HFFc6 (cell line): ENCODE measurements at places on chromosomes 3 and 15. TPM values are rescaled to one million over a fixed set of nuclear protein-coding genes. Genes with fewer than 3 reads are reported as not detected.
A peak's percentile ranks its signal among the peaks of the same experiment; 100 is the strongest.

NECTIN3 gene
- 56.8 to 92.4 TPM (median 64.4 TPM) in 3 replicates for total RNA-seq

ZKSCAN7 gene
- 0.56 to 1.3 TPM (median 1.1 TPM) in 3 replicates for total RNA-seq

LMAN1L gene
- not detected in 2 replicates for total RNA-seq

RPL4 gene
- 2,871 and 2,887 TPM in 2 replicates for total RNA-seq

KLHL6 gene
- not detected in 2 replicates for total RNA-seq

NEK11 gene
- total RNA-seq, result 2.5 to 3.8 TPM (median 3.3 TPM) in 3 replicates

GRCh38 chr3:148856384-148856783 is 8.7 kb upstream of the CPA3 start:
- H3K4me1 ChIP-seq, result no peaks in the 10 kb centered on the region
- H3K27me3 ChIP-seq, result peaks cover 6% of the 10 kb centered on the region
- H3K4me3 ChIP-seq, result no peak overlapping the region
- no peaks in the 10 kb centered on the region for H3K36me3 ChIP-seq
- DNase-seq, result no peak

DNA sequence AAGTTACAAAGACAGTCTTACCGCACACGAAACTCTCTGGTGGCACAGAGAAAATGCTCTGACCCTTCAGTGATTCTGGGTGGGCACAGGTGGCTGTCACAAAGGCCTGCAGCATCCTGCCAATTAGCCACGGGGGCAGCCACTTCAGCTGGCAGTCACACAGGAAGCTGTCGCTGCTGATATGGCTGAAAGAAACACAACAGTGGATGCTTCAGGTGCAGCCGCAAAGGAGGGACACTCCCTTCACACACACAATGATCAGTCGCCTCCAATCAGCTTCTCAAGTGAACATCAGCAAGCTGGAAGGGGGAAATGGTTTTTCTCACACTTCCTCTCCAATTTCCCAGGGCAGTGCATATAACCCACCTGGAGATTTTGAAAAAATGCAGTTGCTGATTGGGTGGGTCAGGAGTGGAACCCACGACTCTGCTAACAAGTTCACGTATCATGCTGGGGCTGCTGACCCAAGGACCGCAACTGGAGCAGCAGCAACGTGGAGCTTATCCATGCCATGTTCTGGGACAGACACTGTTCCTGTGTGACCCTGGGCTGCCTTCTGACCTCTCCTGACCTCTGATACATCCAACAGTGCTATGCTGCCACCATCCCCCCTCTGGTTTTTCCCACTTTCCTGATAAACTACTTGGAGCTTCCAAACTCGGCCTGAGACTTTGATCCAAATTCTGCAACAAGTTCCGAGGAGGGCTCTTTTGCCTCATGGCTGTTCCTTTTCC is 106.6 kb downstream of the LRIG1 start:
- H3K4me1 ChIP-seq, result peaks cover 12% of the 10 kb centered on the region
- no peak for DNase-seq

GRCh38 chr15:85906640-85907039 is 111.9 kb upstream of the KLHL25 start:
- no peak overlapping the region for H3K27ac ChIP-seq
- H3K36me3 ChIP-seq, result no peaks in the 10 kb centered on the region
- H3K4me3 ChIP-seq, result no peak overlapping the region

GRCh38 chr3:56459719-56460118 is 8.5 kb downstream of the ERC2 start:
- no peaks in the 10 kb centered on the region for H3K4me1 ChIP-seq
- H3K36me3 ChIP-seq, result no peaks in the 10 kb centered on the region
- no peak overlapping the region for H3K27ac ChIP-seq
- no peaks in the 10 kb centered on the region for H3K27me3 ChIP-seq
- no peak overlapping the region for H3K4me3 ChIP-seq

- DNase-seq, result no peak
- no peaks in the 10 kb centered on the region for H3K27me3 ChIP-seq
- no peaks in the 10 kb centered on the region for H3K36me3 ChIP-seq
- no peak overlapping the region for H3K27ac ChIP-seq
These were observed 10.2 kb upstream of the TIPARP start for GRCh38 chr3:156664011-156664830.

- H3K36me3 ChIP-seq, result no peaks in the 10 kb centered on the region
- peaks cover 1% of the 10 kb centered on the region; the same call in 1 of the 2 replicates for H3K27me3 ChIP-seq
- H3K4me3 ChIP-seq, result no peak overlapping the region
- H3K4me1 ChIP-seq, result peaks cover 6% of the 10 kb centered on the region
- no peak for DNase-seq
These were observed 129.4 kb downstream of the PLD1 start for GRCh38 chr3:171680726-171681411.

- H3K27ac ChIP-seq, result no peak overlapping the region
- H3K4me1 ChIP-seq, result peaks cover 12% of the 10 kb centered on the region; the same call in 1 of the 2 replicates
- peaks cover 29% of the 10 kb centered on the region for H3K27me3 ChIP-seq
- no peaks in the 10 kb centered on the region for H3K36me3 ChIP-seq
These were observed 120.5 kb downstream of the AQP9 start for GRCh38 chr15:58258501-58259292.

- peaks cover 2% of the 10 kb centered on the region; the same call in 1 of the 2 replicates for H3K27me3 ChIP-seq
- no peaks in the 10 kb centered on the region for H3K36me3 ChIP-seq
- H3K4me3 ChIP-seq, result no peak overlapping the region
- H3K4me1 ChIP-seq, result no peaks in the 10 kb centered on the region
- H3K27ac ChIP-seq, result no peak overlapping the region
- DNase-seq, result no peak
These were observed 346.8 kb downstream of the SOX2 start for GRCh38 chr3:182058488-182058887.

DNA sequence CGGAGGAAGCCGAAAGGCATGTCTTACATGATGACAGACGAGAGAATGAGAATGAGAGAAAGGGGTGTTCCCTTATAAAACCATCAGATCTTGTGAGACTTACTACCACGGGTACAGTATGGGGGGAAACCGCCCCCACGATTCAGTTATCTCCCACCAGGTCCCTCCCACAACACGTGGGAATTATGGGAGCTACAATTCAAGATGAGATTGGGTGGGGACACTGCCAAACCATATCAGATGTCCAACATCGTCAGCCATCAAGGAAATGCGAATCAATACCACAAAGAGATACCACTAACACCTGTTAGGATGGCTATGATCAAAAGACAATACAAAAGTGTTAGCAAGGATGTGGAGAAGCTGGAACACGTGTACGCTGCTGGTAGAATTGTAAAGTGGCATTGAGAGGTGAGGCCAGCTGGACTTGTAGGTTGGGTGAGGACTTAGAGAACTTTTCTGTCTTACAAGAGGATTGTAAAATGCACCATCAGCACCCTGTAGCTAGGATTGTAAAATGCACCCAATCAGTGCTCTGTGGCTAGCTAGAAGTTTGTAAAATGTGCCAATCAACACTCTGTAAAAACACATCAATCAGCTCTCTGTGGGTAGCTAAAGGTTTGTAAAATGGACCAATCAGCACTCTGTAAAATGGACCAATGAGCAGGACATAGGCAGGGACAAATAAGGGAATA is 37.5 kb downstream of the VGLL4 start:
- H3K27me3 ChIP-seq, result peaks cover 2% of the 10 kb centered on the region; the same call in 1 of the 2 replicates
- H3K27ac ChIP-seq, result peak overlapping the region; percentile 91
- H3K36me3 ChIP-seq, result peaks cover 43% of the 10 kb centered on the region
- no peak overlapping the region for H3K4me3 ChIP-seq
- peaks cover 99% of the 10 kb centered on the region for H3K4me1 ChIP-seq

GRCh38 chr3:9955611-9956352 is 3.6 kb upstream of the PRRT3 start:
- no peaks in the 10 kb centered on the region for H3K36me3 ChIP-seq
- peaks cover 27% of the 10 kb centered on the region for H3K4me1 ChIP-seq
- no peak for DNase-seq
- no peaks in the 10 kb centered on the region; the same call in none of the 2 replicates for H3K27me3 ChIP-seq

GRCh38 chr3:31307131-31307785 is 225.5 kb upstream of the STT3B start:
- H3K36me3 ChIP-seq, result no peaks in the 10 kb centered on the region
- H3K4me3 ChIP-seq, result no peak overlapping the region
- no peak for DNase-seq
- H3K27me3 ChIP-seq, result peaks cover 6% of the 10 kb centered on the region
- peaks cover 6% of the 10 kb centered on the region; the same call in 1 of the 2 replicates for H3K4me1 ChIP-seq

GRCh38 chr3:128079823-128080222 is 27.6 kb downstream of the SEC61A1 start:
- peak overlapping the region; percentile 87 for H3K27ac ChIP-seq
- H3K4me1 ChIP-seq, result peaks cover 69% of the 10 kb centered on the region
- H3K4me3 ChIP-seq, result peak overlapping the region; percentile 41; the same call in 1 of the 2 replicates
- H3K36me3 ChIP-seq, result peaks cover 34% of the 10 kb centered on the region
- peaks cover 6% of the 10 kb centered on the region for H3K27me3 ChIP-seq

GRCh38 chr3:10666621-10667020 is 149.4 kb upstream of the SLC6A11 start:
- no peak overlapping the region for H3K4me3 ChIP-seq
- DNase-seq, result no peak
- H3K27me3 ChIP-seq, result peaks cover 31% of the 10 kb centered on the region
- no peaks in the 10 kb centered on the region for H3K36me3 ChIP-seq
- H3K27ac ChIP-seq, result no peak overlapping the region
